ENCODE measurements at places on chromosomes 11 and 22. TPM values are rescaled to one million over a fixed set of nuclear protein-coding genes. Genes with fewer than 3 reads are reported as not detected.

GRCh38 chr22:40426594-40427333 is 56.4 kb downstream of the SGSM3 start:
- DNase-seq = peak; percentile 11

DNA sequence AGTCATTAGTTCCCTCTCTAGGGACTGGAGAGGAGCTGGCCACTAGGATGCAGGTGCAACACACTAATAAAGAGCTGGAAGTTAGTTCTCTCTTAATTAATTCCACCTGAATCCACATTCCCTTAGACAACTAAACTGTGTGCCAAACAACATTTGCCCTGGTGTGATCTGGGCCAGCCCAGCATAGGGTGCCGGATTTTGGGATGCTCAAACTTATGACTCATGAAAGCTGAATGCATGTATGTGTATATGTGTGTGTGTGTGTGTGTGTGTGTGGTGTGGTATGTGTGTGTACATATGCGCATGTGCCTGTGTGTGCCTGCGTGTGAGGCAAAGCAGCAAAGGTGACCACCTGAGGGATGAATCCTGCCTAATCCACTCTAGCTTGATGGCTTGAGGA is 110.7 kb downstream of the EHF start:
- no peak for DNase-seq

DNA sequence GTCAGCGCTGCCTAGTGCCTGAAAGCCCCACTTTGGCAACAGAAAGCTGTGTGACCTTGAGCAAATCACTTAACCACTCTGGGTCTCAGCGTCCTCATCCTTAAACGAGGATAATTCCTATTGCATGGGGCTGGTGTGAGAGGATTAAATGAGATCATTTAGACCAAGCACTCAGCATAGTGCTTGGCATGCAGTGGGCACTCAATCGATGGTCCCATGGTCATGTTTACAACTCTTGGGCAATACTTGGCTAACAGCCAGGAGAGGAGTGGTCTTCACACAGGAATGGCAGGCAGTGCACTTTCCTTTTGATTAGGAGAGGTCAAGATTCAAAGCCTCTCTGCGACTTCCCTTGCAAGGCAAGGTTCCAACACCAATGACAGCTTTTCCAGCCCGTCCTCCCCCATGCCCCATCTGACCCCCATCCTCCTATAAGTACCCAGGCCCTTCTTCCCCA is 14.1 kb downstream of the TNKS1BP1 start:
- no peak for DNase-seq

DNA sequence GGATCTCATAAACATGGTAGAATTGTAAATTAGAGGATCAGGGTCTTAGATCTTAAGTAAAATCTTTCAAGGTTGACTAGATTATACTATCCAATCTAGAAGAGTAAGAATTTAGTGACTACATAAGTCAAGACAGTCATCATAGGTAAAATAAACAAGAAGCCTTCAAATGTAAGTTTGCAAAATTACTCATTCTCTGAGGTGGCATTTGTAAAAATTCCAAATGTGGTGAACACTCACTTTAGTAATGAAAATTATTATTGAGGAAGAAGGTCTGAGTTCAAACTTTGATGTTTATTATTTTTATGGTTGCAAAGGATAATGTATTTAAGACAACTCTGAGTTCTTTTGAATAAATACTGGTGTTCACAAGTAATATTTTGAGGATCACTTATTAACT is 4.6 kb downstream of the HYLS1 start:
- DNase-seq = peak; percentile 31

GRCh38 chr11:66115638-66116301 is 45.7 kb downstream of the PACS1 start:
- DNase-seq = no peak

- no peak for DNase-seq
These were observed 1.4 kb upstream of the CASP5 start for GRCh38 chr11:105024394-105024793.

DNA sequence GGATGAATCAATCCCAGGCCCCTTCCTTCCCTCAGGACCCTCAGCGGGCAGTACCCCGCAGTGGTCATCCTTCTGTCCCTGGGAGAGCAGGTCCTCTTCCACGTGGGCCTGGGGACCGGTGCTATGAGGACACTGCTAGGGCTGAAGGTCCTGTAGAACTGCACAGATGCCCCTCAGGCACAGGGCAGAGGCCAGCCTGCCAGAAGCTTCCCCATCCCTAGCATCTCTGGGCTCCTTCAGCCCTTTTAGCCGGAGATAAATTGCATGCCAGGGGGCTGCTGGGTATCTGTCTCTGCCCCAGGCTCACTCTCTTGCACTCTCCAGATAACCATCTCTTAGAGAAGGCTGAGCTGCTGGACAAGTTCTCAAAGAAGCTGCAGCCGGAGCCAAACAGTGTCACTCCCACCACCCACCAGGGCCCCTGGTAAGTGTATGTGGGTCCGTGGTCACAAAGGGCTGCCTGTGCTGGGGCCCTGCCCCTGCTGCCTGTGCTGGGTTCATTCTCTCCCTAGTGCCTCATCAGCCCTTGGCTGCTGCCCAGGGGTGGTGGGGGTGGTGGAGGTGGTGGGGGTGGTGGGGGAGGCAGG is 2.3 kb downstream of the ATG16L2 start:
- DNase-seq = no peak

- no peak for DNase-seq
These were observed 9.5 kb downstream of the MACROD1 start for GRCh38 chr11:64156235-64157011.

- peak; percentile 77 for DNase-seq
These were observed 232.8 kb upstream of the UBASH3B start for GRCh38 chr11:122422682-122423081.

GRCh38 chr11:126716456-126717083 is 284.0 kb downstream of the KIRREL3 start:
- peak; percentile 55 for DNase-seq

OR8D1 gene
- total RNA-seq = not detected

DDX25 gene
- not detected for total RNA-seq

All from HT1080 (cell line).